GM19239 (cell line): ENCODE measurements at places on chromosomes 7 and 10.

- DNase-seq: peak; percentile 82
Observed at GRCh38 chr10:101014230-101014884, 14.7 kb downstream of the LZTS2 start.

DNA sequence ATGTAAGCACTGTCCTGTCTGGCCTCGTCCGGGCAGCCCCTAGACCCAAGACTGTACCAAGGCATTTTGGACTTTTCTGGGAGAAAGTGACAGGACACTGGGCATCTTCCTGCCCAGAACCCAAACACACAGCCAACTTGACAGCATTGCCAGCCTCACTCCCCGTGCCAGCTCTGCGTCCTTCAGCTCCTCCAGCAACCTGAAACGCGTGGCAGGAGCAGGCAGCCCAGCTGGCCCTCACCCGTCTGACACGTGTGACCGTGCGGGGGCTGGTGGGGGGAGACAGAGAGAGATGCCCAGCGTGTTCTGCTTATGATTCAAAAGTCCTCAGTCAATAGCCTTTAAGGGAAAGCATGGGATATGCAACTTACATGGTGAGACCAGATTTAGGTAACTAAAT lies 50.3 kb upstream of the SLC29A3 start:
- DNase-seq: no peak

GRCh38 chr10:11007476-11008020 lies 10.1 kb upstream of the CELF2 start:
- no peak for DNase-seq

GRCh38 chr7:28293527-28293835 lies 112.9 kb upstream of the JAZF1 start:
- DNase-seq: no peak

GRCh38 chr7:70935854-70936253 lies 196.1 kb upstream of the GALNT17 start:
- no peak for DNase-seq

- no peak for DNase-seq
Observed at GRCh38 chr7:108201766-108202165, 71.6 kb upstream of the LAMB4 start.

GRCh38 chr7:150736864-150737263 lies 354 bp upstream of the GIMAP5 start:
- no peak for DNase-seq

DNA sequence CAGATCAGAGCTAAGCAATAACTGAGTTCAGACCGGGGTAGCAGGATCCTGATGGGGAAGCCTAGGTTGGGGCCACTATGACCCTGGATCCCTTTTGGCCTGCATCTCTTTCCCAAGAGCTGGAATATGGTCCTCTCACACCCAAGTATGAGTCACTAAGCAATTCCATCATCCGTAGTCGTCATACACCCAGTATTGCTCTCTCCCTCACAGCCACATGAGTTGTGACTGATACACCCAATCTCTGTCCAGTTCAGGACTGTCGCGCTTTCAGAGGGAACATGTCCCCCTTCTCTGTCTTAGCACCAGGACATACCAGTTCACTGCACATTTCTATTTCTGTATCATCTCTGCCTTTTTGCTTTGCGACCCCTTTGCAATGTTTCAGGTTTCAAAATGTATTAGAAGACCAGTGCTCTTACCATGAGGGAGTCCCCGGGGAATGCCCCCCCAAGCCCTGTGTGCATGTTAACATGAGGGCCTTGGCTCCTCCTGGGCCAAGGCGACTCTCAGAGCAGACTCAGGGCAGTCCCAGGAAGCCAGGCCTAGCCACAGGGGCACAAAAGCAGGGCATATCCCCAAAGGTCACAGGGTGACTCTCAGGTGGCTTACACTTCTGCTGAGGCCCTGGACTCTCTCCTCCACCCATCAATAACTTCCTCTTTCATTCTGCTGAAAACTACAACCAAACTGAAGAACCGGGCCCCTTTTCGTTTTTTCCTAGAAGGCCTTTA lies 75.3 kb upstream of the SAMD8 start:
- DNase-seq: no peak

GRCh38 chr7:100476903-100477870 lies 1.8 kb downstream of the TSC22D4 start:
- DNase-seq: no peak
